ENCODE measurements at places on chromosomes 11 and 22.
A peak's percentile ranks its signal among the peaks of the same experiment; 100 is the strongest.

DNA sequence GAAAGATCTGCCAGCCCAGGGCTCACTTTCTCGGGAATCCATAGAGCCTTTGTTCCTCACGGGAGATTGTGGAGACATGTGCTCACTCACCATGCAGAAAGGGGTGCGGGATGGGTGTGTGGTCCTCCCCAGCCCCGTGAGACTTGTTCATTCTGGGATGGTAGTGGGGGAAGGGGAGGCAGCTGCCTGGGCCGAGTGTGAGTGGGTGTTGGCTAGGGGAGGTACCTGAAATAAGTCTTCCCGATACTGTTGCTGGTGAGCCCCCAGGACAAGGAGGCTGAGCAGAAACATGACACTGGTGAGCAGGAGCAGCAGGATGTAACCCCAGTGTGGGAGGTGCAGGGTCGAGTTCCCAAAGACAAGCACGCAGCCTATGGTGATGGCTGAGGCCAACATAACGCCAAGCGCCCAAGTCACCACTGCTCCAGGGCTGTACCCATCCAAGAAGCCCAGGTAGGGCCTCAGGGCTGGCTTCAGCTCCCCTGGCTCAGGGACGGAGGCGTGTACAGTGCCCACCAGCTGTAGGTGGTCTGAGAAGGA, 2.8 kb downstream of the SLC7A4 start:
- no peak for DNase-seq

GRCh38 chr11:75107187-75107586, 10.5 kb upstream of the OR2AT4 start:
- DNase-seq: no peak

GRCh38 chr11:116618461-116618860, 154.3 kb downstream of the BUD13 start:
- DNase-seq: no peak

- DNase-seq: no peak
These were observed 16.1 kb upstream of the RELT start for GRCh38 chr11:73359930-73360742.

DNA sequence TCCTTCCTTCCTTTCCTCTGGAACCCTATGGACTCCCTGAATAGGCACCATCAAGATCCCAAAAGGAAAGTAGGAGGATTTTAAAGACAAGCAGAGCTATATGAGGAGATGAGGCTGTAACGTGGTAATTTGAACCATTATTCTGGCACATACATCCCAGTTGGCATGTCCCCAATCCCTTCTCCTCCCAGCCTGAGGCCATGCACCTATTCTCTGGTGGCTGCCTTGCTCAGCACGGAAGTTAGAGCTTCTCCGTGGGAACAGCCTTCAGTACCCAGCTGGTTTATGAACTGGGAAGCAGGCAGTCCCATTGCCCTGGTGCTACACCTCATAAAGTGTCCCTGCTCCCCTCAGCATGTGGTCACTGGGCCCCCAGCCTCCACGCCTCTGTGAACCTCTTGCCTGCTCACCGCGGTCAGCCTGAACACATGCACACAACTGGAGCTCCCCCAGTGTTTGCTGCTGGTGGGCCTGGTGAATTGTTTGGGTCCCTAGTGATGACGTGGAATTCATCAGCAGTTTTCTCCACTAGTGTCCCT, 139.9 kb upstream of the PLET1 start:
- no peak for DNase-seq

DNA sequence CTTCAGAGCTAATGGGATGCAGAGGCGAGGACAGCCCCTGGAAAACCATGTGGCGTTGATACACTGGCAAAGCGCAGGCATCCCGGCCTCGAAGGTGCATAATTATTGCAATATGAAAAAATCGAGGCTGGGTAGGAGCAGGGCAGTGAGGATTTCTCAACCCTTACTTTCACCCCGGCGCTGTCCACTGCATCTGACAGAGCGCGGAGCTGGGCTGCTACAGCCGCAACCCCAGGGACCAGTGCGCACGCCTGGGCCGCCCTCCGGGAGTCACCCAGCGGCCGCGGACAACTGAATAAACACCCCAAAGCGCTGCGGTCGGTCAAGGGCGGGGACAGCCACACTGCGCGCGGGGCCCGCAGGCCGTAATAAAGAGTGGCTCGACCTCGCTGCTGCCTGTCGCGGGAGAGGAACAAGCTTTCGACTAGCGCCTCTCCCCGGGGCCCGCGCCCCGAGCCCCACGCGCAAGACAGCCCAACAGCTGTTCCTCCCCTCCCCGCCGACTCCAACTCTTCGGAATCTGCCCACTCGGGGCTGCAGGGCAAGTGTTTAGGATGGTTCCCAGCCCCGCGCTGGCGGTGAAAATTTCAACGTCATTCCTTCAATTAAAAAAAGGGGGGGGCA, 3.6 kb upstream of the WT1 start:
- DNase-seq: no peak

DNA sequence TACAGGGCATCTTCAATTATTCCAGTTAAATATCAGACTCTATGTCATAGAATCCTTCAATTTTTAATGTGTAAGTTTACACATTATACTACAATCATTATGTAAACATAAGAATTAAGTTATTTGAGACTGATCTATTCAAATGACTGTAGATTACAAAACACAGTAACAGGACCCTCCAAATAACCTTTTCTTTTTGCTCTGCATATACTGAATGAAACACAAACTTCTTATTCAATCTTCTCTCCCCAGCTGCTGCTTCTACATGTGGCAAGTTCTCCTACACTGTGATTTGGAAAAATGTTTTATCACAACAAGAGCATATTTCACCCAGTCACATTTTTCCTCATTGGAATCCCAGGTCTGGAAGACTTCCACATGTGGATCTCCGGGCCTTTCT, at the start of gene OR52J3:
TSS of gene OR52J3 (plus strand) at position 301 of the 400 bp plus-strand sequence. CDS start at position 301, 0 bp downstream.
- DNase-seq: no peak

DNA sequence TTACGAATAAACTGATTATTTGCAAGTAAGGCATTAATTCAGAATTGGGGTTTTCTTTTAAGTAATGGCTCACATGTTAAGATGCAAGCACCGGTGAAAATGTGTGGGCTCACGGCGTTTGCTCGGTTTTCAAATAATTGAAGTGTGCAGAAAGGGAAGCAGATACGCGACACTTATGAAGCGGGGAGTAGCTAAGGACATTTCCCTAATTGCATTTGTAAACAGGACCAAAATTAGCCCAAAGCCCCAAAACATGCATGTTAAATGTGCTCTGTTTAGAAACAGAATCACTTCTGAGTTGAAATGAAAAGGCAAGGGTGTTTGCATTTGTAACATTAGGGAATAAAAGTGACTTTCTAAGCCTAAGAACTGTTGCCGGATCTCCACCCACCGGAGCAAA, 61.3 kb downstream of the ELFN2 start:
- no peak for DNase-seq

DNA sequence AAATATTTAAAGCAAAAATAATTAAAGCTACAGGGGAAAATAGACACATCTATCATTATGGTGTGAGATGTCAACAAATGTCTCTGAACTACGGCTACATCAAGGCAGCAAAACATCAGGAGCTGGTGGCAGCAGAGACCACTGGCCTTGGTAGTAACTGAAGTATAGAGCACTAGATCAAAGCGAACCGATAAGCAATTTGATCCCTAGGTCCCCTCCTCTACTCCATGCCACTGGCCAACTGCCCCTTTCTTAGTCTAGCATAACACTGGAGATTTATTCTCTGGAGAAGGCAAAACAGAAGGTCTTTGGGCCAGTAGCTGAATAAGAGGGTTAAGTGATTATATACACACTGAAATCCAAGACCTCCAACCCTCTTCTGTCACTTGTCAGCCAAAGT, 13.6 kb upstream of the RAB3IL1 start:
- no peak for DNase-seq

DNA sequence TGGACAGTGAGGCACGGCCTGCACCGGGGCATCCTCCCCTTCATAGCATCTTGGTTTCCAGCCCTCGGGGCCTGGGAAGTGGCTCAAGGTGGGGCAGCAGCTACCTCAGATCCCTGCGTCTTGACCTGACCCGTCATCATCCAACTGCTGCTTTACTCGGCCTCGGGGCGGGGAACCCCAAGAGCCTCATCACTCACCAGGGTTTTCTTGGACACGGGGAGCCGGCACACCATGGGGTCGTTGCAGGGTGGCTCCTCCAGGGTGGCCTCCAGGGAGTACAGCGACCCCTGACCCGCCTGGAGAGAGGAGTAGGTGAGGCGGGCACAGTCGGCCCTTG, 651 bp downstream of the CTSF start:
- DNase-seq: no peak

DNA sequence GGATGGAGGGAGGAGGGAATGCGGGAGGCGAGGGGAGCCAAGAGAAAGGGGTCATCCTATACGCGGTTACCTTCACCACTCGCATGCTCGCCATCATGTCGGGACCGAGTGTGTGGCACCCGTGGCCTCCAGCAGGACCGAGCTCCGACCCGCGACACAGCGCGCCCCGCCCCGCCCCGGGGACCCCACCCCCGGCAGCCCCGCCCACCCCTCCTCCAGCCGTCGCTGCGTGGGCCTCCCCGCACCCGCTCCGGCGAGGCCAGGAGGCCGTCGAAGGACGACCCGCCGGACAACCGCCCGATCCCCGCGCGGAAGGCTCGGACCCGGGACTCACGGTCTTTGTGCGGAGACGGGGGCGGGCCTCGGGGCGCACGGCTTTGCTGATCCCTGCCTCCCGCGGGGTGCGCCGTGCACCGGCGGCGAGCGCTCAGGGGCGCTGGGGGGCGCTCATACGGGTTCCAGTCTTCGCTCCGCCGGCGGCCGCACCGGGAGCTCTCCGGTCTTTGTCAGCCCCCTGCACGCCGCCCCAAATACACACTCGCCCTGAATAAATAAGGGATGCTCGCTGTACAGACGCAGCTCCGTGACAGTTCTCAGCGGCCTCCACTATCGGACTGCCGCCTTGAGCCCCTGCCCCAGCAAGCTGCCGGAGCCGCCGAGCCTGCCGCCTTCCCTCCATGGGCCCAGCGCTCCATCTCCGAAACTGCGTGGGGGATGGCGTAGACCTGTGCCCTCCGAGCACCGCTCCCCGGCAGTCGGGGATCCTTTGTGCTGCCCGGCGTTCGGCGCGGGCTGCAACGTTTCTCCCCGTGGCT, at the start of gene UBE2L6:
TSS of gene UBE2L6 (minus strand) at position 158 of the 815 bp plus-strand sequence. CDS start at position 97, 61 bp downstream.
- peak; percentile 85 for DNase-seq

DNA sequence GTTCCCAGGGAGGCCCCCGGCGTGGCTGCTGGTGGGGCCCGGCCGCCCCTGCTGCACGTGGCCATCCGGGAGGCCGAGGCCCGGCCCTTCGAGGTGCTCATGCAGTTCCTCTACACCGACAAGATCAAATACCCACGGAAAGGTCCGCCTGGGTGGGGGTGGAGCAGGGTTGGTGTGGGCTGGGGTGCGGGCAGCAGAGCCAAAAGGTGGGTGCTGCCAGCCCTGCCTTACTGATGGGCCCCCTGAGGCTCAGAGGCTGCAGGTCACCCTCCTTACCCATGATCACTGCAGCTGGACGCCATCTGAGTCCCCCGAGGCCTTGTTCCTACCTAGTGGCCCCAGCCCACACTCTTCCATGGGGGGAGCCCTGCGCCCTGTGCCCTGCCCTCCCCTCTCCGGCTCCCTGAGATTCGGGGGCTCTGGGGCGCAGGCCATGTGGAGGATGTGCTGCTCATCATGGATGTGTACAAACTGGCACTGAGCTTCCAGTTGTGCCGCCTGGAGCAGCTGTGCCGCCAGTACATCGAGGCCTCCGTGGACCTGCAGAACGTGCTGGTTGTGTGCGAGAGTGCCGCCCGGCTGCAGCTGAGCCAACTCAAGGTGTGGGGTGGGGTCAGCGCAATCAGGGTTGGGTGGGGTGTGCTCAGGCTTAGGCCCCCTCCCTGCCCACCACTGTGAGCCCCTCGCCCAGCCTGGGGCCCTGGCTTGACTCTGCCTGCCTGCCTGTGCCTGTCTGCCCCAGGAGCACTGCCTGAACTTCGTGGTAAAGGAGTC, 7.6 kb downstream of the THAP7 start:
- DNase-seq: no peak

DNA sequence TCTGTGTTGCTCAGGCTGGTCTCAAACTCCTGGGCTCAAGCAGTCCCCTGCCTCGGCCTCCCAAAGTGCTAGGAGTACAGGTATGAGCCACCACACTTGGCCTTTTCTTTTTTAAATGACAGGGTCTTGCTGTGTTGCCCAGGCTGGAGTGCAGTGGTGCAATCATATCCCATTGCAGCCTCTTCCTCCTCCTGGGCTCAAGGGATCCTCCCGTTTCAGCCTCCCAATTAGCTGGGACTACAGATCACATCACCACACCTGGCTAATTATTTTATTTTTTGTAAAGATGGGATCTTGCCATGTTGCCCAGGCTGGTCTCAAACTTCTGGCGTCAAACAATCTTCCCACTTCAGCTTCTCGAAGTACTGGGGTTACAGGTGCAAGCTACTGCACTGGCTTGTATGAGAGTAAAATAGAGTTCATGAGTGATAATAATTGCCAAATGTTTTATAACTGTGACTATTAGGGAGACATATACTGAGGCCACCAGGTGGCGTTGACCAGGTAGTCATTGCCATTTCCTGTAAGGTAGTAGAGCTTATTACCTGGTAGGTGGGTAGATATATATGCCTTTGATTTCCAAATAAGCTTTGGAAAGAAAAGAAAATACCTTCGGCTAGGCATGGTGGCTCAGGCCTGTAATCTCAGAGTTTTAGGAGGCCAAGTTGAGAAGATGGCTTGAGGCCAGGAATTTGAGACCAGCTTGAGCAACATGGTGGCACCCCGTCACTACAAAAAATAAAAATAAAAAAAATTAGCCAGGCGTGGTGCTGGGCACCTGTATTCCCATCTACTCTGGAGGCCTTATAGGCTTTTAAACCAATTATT, 5.4 kb downstream of the FDX1 start:
- no peak for DNase-seq

DNA sequence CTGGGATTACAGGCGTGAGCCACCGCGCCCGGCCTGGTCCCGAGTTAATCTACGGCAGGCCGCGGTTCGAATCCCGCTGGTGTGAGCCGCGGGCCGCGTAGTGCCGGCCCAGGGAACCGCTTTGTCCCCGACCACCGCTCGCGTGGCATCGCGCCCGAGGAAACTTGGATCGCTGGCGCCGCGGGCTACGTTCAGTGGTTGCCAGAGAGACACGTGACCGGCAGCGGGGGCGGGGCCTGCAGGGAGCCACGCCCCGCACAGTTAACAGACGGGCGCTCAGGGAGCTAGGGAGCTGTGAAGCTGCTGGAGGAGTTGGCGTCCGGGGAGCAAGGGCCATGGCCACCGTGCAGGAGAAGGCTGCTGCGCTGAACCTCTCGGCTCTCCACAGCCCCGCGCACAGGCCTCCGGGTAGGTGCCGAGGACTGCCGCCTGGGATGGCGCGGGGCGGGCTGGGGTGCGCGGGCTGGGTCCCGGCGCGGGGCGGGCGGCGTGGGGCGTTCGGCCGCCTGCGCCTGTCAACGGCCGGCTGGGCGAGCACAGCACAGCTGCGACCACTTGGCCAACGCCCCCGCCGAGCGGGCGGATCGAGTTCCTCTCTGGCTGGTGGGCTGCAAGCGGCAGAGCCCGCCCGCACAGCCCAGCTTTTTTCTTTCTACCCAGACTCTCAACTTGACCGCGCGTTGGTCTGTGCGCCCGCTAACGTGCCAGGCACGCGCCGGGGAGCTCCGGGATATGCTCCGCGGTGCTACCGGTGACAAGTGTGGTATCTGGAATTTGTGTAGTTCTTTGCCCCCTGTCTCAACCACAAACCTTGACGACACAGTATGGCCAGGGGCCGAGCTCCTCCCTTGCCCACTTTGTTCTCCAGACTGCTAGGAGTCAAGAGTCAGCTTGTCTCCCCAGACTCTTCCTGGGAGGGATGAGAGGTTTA, at the start of gene DEPDC7:
TSS of gene DEPDC7 (plus strand) at position 258 of the 931 bp plus-strand sequence. CDS start at position 336, 78 bp downstream.
- DNase-seq: peak; percentile 92

Measured in right lobe of liver (tissue), 6 donors.